ENCODE measurements at places on chromosomes 3 and 15.

DNA sequence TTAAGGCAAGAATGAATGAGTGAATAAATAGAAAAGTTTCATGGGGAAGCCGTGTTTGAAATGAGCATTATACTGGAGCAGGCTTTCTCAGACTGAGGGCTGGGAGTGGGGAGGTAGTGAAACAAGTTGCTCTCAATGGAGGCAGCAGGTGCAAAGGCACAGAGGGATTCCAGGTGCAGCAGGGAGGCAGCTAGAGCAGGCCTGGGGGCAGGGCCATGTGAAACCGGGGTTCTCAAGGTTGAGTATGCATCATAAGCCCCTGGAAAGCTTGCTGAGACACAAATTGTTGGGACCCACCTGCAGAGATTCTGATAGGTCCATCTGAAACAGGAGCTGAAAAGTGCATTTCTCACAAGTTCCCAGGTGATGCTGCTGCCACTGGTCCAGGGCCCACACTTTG, 45.3 kb downstream of the BFSP2 start:
- H3K4me3 ChIP-seq, result no peak overlapping the region
- no peaks in the 10 kb centered on the region for H3K27me3 ChIP-seq
- H3K4me1 ChIP-seq, result no peaks in the 10 kb centered on the region
- no peaks in the 10 kb centered on the region for H3K36me3 ChIP-seq
- DNase-seq, result no peak

DNA sequence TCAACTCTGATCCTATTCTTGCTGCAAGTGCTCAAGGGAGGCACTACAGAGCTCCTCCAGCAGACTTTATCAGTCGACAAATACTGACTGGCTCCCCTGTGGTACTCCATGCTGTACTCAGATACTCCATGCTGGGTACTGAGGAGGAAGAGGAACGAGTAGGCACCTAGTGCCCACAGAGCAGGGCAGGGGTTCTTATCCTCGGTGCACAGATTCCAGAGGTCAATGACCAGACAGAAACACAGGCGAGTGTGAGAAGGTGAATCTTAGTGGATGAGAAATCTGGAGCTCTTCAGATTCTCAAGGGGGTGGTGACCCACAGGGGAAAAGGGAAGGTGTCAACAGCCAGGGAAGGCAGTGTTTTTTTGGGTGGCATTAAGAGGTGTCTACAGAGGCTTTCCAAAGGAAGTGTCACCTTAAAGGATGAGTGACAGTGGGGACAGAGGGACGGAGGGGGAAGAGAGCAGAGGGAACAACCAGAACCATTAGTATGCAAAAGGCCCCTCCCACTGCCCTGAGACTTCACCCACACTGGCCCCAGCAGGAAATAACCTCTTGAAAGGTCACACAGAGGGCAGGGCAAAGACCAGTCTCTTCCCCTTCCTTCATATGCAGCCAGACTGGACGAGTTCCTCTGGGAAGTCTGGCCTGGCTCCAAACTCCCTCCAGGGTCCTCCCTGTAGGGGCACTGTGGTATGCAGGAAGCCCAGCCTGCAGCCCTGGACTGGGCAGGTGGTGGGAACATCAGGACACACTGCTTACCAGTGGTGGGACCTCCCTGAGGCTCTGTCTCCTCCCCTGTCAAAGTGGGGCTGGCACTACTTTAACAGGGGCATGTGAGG, 27.5 kb downstream of the CCDC12 start:
- H3K27me3 ChIP-seq, result no peaks in the 10 kb centered on the region
- peak; percentile 76 for DNase-seq
- peak overlapping the region; percentile 75 for H3K27ac ChIP-seq
- no peak overlapping the region for H3K4me3 ChIP-seq

GRCh38 chr15:46646490-46646889, 1011.7 kb downstream of the SQOR start:
- H3K4me3 ChIP-seq, result no peak overlapping the region
- no peaks in the 10 kb centered on the region for H3K36me3 ChIP-seq
- H3K27ac ChIP-seq, result no peak overlapping the region
- DNase-seq, result no peak

- H3K4me1 ChIP-seq, result peaks cover 12% of the 10 kb centered on the region
- H3K4me3 ChIP-seq, result no peak overlapping the region
- no peaks in the 10 kb centered on the region for H3K27me3 ChIP-seq
- peaks cover 44% of the 10 kb centered on the region for H3K36me3 ChIP-seq
- DNase-seq, result no peak
Observed at GRCh38 chr15:41839781-41840491, 1.3 kb downstream of the PLA2G4B start.

DNA sequence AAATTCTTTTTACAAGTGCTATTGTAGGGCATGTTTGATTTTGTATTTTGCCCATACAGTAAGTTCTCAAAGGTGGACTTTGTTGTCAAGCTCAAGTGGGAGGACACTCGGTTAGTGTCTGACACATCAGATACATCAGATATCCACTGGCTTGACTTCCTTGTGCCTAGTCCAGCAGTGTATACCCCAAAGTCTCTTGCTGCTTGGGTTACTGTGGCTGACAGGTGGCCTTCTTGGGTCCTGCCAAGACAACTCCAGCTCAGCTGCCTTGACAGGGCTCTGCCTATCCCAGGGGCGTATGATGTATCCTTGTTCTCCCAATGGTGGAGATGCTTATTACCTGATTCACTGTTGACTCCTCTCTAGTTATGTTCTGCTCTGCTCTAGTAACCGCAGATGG, 214.9 kb downstream of the CBLB start:
- H3K4me3 ChIP-seq, result no peak overlapping the region
- no peaks in the 10 kb centered on the region for H3K27me3 ChIP-seq
- H3K27ac ChIP-seq, result no peak overlapping the region

DNA sequence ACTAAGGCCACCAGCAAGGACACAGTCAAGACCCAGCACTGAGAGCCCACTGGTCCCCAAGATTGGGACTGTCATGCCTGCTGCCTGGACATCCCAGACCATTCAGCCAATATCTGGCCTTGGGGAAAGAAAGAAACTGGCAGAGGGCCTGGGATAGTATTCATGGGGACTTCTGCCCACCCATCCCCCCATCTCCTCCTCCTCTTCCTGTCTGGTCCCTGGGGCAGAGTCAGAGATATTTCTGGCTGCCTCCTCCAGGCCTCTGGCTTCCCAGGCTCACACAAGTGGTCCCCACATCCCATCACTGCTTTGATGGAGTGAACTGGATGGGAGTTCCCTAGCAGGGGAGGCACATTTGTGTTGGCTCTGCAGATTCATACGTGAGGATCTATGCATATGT, 4.2 kb upstream of the RASL12 start:
- H3K36me3 ChIP-seq, result no peaks in the 10 kb centered on the region
- no peak overlapping the region for H3K27ac ChIP-seq
- H3K4me3 ChIP-seq, result no peak overlapping the region
- H3K27me3 ChIP-seq, result peaks cover 9% of the 10 kb centered on the region
- peaks cover 17% of the 10 kb centered on the region for H3K4me1 ChIP-seq
- no peak for DNase-seq

GRCh38 chr3:194602669-194603171, 30.5 kb downstream of the TMEM44 start:
- no peak overlapping the region for H3K27ac ChIP-seq
- H3K4me3 ChIP-seq, result no peak overlapping the region
- H3K4me1 ChIP-seq, result no peaks in the 10 kb centered on the region

DNA sequence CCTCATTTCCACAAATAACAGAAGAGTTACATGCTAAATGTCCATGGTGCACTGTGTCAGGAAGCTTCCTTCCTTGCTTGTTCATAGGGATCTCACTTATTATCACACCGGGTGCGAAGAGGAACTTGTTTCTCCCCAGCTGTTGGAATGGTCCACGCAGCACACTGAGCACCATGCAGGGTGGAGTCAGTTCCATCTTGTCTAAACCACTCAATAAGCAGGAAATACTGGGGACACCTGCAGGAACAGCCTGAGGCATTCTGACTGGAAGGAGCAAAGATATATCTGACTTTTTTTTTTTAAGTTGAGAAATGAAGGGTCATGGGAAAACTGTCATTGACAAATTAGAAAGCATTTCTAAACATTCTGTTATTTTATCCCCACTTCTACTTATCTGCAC, 70.0 kb upstream of the WDR72 start:
- H3K4me1 ChIP-seq, result no peaks in the 10 kb centered on the region
- H3K36me3 ChIP-seq, result no peaks in the 10 kb centered on the region
- H3K27me3 ChIP-seq, result no peaks in the 10 kb centered on the region
- H3K27ac ChIP-seq, result no peak overlapping the region
- no peak overlapping the region for H3K4me3 ChIP-seq

- no peaks in the 10 kb centered on the region for H3K27me3 ChIP-seq
- no peak overlapping the region for H3K27ac ChIP-seq
- no peak overlapping the region for H3K4me3 ChIP-seq
- H3K4me1 ChIP-seq, result no peaks in the 10 kb centered on the region
- no peak for DNase-seq
Observed at GRCh38 chr3:17175187-17175807, 290.5 kb downstream of the PLCL2 start.

- DNase-seq, result no peak
- no peaks in the 10 kb centered on the region for H3K36me3 ChIP-seq
- no peak overlapping the region for H3K27ac ChIP-seq
- no peaks in the 10 kb centered on the region for H3K4me1 ChIP-seq
- no peaks in the 10 kb centered on the region for H3K27me3 ChIP-seq
Observed at GRCh38 chr3:148773805-148774204, 53.8 kb upstream of the CPB1 start.

DNA sequence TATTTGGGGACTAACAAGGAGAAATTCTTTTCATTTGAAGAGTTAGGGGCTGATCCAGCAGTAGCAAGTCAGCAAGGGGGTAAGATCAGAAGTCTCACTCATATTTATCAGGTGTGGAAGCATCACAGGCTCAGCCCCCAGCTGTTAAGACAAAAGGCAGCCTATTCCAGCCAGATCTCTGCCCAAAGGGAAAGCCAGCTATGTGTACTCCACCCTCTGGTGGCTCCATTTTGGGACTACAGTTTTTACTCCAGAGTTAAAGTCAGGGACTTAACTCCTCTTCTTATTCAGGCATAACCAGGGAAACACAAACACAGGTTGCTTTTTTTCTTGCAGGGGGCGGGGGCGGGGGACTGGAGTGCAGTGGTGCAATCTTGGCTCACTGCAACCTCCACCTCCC, 19.2 kb downstream of the UBP1 start:
- peaks cover 48% of the 10 kb centered on the region for H3K36me3 ChIP-seq
- H3K27me3 ChIP-seq, result no peaks in the 10 kb centered on the region
- H3K4me3 ChIP-seq, result no peak overlapping the region
- H3K4me1 ChIP-seq, result no peaks in the 10 kb centered on the region

DNA sequence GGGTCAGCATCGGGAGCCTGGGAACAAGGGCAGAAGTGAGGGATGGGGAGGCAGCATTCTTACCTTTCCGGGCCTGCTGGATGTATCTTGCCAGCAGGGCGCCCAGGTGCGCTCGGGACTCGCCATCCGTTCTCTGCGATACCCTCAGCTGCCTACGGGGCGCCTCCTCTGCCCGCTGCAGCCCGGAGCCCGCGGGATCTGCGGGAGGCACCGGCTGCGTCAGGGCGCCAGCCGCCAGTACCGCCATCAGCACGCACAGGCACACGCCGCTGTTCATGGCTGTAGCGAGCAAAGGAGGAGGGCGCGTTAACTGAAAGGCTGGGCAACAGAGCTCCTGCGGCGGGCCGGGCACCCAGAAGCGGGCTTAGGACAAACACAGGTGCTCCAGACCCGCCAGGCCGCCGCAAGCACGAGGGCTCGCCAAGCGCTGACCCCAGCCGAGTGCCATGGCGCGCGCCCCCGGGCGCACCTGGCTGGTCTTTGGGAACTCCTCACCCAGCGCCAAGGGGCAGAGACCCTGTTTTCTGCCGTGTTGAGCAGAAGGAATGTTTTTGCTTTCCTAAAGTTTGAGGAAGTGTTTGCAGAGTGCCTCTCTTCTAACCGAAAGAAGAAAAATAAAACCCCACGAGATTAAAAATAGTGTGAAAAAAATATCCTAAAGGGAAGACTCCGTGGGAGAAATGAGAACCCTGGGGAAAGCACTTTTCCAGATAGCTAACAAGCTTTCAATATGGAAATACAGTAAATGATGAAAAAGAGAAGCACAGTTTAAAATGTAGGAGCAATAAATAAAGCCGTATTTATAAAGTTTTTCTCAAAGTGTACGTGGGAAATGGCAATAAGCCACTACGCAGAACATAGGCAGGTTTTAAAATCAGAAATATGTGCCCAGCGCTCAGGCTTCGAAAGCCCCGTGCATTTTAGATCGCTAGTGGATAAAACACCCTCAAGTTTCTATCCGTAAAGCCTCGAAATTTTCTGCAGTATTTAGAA, 2.3 kb downstream of the CCK start:
- no peaks in the 10 kb centered on the region for H3K36me3 ChIP-seq
- peaks cover 15% of the 10 kb centered on the region for H3K4me1 ChIP-seq
- no peak for DNase-seq
- H3K27me3 ChIP-seq, result peaks cover 54% of the 10 kb centered on the region
- H3K4me3 ChIP-seq, result peak overlapping the region; percentile 29

GRCh38 chr15:80036071-80036470, 23.4 kb upstream of the ZFAND6 start:
- H3K27me3 ChIP-seq, result no peaks in the 10 kb centered on the region
- DNase-seq, result no peak
- peaks cover 9% of the 10 kb centered on the region for H3K4me1 ChIP-seq
- H3K4me3 ChIP-seq, result no peak overlapping the region
- H3K27ac ChIP-seq, result no peak overlapping the region
- H3K36me3 ChIP-seq, result no peaks in the 10 kb centered on the region

- no peaks in the 10 kb centered on the region for H3K36me3 ChIP-seq
- peaks cover 27% of the 10 kb centered on the region for H3K4me1 ChIP-seq
- H3K27me3 ChIP-seq, result no peaks in the 10 kb centered on the region
- no peak overlapping the region for H3K4me3 ChIP-seq
- DNase-seq, result no peak
Observed at GRCh38 chr3:187024536-187025226, 94.4 kb downstream of the ST6GAL1 start.

GRCh38 chr3:61812517-61812916, 251.1 kb downstream of the PTPRG start:
- peaks cover 37% of the 10 kb centered on the region for H3K4me1 ChIP-seq
- H3K27me3 ChIP-seq, result no peaks in the 10 kb centered on the region
- no peak for DNase-seq
- H3K4me3 ChIP-seq, result no peak overlapping the region

GRCh38 chr3:7272203-7272602, 411.3 kb downstream of the GRM7 start:
- H3K36me3 ChIP-seq, result no peaks in the 10 kb centered on the region
- H3K4me3 ChIP-seq, result no peak overlapping the region
- H3K27me3 ChIP-seq, result no peaks in the 10 kb centered on the region
- H3K27ac ChIP-seq, result no peak overlapping the region
- H3K4me1 ChIP-seq, result no peaks in the 10 kb centered on the region

GRCh38 chr15:39979606-39980005, 45.7 kb downstream of the EIF2AK4 start:
- H3K4me1 ChIP-seq, result no peaks in the 10 kb centered on the region
- H3K4me3 ChIP-seq, result no peak overlapping the region
- H3K27ac ChIP-seq, result no peak overlapping the region
- no peaks in the 10 kb centered on the region for H3K27me3 ChIP-seq
- DNase-seq, result no peak

DNA sequence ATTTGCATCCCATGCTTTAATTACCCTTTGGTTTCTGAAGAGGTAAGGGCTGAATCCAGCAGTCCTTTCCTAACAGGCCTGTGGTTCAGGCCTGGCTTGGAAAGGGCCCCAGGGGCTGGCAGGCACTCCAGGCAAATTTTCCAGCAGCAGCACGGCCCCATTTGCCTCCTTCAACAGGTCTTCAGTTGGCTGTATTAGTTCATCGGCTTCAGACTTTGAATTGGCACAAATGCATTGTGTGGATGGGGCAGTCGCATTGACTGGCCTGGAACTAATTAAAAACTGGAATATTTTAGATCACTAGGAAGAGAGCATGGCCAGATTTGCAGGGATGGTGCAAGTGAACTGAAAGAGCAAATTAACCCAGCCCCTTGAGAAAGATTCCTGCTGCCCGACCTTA, 207.8 kb upstream of the MCTP2 start:
- no peak for DNase-seq
- no peak overlapping the region for H3K27ac ChIP-seq
- no peak overlapping the region for H3K4me3 ChIP-seq
- H3K27me3 ChIP-seq, result no peaks in the 10 kb centered on the region
- no peaks in the 10 kb centered on the region for H3K4me1 ChIP-seq
- no peaks in the 10 kb centered on the region for H3K36me3 ChIP-seq
